Stimulated activated CD8-positive, alpha-beta memory T cell treated with anti-CD3 and anti-CD28 coated beads, Interleukin-4, amount 100 ng/mL, for 4 hours (primary cell): ENCODE measurements at places on chromosomes 5 and 9.

GRCh38 chr5:3625626-3626025, 30.0 kb downstream of the IRX1 start:
- DNase-seq = no peak

- DNase-seq = no peak
Measured at GRCh38 chr5:127038550-127038949, 8.2 kb upstream of the MARCHF3 start.

DNA sequence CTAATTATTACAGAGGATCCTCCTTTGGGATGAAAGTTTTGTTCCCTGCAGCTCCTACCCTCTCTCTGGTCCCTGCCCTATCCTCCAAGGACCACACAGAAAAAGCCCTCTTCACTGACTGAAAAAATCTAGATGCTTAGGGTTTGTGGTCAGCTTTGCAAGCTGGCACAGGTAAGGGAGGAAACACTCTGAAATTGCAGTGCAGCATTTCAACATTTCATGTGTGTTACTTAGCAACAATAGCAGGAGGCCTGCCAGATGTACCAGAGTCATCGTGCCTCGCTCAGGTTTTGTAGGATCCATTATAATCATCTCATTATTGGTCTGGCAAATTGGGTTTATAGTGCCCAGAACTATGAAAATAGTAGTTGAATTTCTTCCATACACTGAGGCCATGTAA, 109.5 kb downstream of the PALM2AKAP2 start:
- no peak for DNase-seq

GRCh38 chr5:129619782-129620181, 128.1 kb upstream of the MINAR2 start:
- DNase-seq = no peak

GRCh38 chr5:17229313-17229712, 11.9 kb downstream of the BASP1 start:
- DNase-seq = no peak

- DNase-seq = no peak
Measured at GRCh38 chr9:125156551-125156950, 13.2 kb upstream of the SCAI start.
